ENCODE measurements at places on chromosomes 1 and 21.

GRCh38 chr1:145695821-145696629 lies 11.1 kb downstream of the PDZK1 start:
- H3K27ac ChIP-seq: no peak overlapping the region
- H3K27me3 ChIP-seq: peaks cover 13% of the 10 kb centered on the region
- H3K4me3 ChIP-seq: no peak overlapping the region
- no peaks in the 10 kb centered on the region for H3K4me1 ChIP-seq
- H3K36me3 ChIP-seq: no peaks in the 10 kb centered on the region
- no peak for DNase-seq

- H3K27ac ChIP-seq: no peak overlapping the region
- H3K4me1 ChIP-seq: peaks cover 24% of the 10 kb centered on the region
- no peak for DNase-seq
- H3K4me3 ChIP-seq: no peak overlapping the region
These were observed 16.2 kb upstream of the POFUT2 start for GRCh38 chr21:45303751-45304475.

- H3K27me3 ChIP-seq: peaks cover 32% of the 10 kb centered on the region
- H3K4me3 ChIP-seq: no peak overlapping the region
- DNase-seq: no peak
- H3K4me1 ChIP-seq: peaks cover 5% of the 10 kb centered on the region
- H3K27ac ChIP-seq: no peak overlapping the region
These were observed 246.7 kb downstream of the PTPRU start for GRCh38 chr1:29482991-29483390.

- H3K4me1 ChIP-seq: no peaks in the 10 kb centered on the region
- DNase-seq: no peak
- H3K4me3 ChIP-seq: no peak overlapping the region
- no peaks in the 10 kb centered on the region for H3K36me3 ChIP-seq
- no peak overlapping the region for H3K27ac ChIP-seq
- peaks cover 4% of the 10 kb centered on the region for H3K27me3 ChIP-seq
These were observed 63.6 kb upstream of the DENND1B start for GRCh38 chr1:197838836-197839235.

- no peaks in the 10 kb centered on the region for H3K36me3 ChIP-seq
- no peak overlapping the region for H3K27ac ChIP-seq
- H3K4me3 ChIP-seq: no peak overlapping the region
These were observed 337.0 kb upstream of the NR5A2 start for GRCh38 chr1:199690496-199690895.

Measured in type B pancreatic cell (in vitro differentiated cells).